ENCODE measurements at places on chromosomes 11 and 22.

- DNase-seq = no peak
Observed at GRCh38 chr22:49621601-49622210, 206.0 kb downstream of the BRD1 start.

DNA sequence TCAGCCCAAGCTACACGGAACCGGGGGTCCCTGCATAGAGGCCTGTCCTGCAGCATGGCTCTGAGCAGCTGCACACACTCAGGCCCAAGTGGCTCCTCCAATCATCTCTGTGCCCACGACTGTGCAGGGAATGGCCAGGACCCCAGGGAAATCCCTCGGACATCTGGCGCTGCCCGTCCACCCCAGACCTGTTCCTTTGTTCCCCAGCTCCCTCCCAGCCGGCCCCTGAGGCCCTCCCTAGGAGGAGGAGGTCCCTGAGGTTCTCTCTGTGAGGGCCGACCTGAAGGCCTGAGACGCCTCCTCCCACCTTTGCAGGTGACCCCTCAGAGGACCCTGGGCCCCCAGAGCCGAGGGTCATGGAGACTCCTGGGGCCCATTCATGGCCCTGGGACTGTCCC lies 1.1 kb downstream of the MLC1 start:
- no peak for DNase-seq

DNA sequence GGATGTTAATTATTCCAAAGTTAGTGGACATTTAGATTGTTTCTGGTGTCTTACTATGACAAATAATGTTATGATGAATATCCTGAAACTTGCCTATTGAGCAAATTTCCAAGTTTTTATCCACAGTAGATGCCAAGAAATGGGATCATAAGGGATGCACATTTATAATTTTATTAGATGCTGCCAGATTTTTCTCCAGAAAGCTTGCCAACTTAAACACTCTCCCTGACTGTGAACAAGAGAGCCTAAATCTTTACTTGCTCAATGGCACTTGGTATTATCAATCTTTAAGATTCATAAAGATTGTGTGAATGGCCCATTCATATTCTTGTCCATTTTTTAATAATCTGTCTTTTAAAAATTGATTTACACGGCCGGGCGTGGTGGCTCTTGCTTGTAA lies 82.4 kb downstream of the SPON1 start:
- no peak for DNase-seq

- DNase-seq = peak; percentile 75
Observed at GRCh38 chr11:104275992-104276391, 112.0 kb upstream of the PDGFD start.

GRCh38 chr11:115527534-115528125 lies 23.4 kb upstream of the CADM1 start:
- peak; percentile 39 for DNase-seq

- DNase-seq = no peak
Observed at GRCh38 chr11:13116491-13116890, 107.4 kb downstream of the RASSF10 start.

GRCh38 chr11:69635195-69635594 lies 5.8 kb upstream of the CCND1 start:
- DNase-seq = no peak

- DNase-seq = no peak
Observed at GRCh38 chr11:126257764-126258163, 10.9 kb downstream of the SRPRA start.

DNA sequence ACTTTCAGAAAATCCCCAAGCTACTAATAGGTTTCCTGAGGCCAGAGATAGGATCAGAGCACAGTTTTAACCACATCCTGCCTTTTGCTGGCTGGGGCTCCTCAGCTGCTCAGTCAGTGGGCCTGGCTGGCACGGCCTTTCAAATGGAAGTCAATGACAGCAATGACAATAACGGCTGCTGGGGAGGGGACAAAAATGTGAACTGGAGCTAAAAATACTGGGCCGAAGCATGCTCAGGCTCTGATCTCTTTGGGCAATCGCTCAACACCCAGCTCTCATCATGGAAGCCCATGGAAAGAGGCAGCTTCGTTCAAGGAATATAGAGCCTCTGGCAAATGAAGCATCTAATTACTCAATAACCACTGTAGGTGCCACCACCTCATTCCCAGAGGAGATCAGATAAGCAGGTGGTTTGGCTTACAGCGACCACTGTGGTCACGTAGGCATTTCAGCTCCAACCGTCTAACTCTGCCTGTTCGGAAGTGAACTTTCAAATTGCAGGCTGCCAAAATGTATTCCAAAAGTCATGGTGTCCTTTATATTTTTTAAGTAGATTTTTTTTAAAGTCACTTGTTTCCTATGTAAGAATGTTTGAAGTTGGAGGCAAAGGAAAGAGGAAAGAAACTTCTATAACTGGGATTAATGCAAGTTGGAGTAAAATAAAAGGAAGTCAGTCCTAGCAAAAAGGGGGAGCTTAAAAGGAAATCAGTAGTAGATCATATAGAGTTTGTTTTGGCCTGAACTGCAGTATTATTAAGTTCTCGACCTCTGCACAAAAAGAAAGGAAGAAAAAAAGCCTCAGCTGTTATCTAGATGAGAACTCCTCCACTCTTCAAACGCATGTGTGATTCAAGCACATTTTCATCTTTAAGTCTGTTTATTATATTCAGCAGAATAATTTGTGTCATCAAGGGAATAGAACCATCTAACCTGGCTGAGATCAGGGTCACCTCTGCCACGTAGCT lies 14.1 kb downstream of the WT1 start:
- no peak for DNase-seq

- DNase-seq = no peak
Observed at GRCh38 chr22:33272180-33272579, 214.0 kb upstream of the SYN3 start.

DNA sequence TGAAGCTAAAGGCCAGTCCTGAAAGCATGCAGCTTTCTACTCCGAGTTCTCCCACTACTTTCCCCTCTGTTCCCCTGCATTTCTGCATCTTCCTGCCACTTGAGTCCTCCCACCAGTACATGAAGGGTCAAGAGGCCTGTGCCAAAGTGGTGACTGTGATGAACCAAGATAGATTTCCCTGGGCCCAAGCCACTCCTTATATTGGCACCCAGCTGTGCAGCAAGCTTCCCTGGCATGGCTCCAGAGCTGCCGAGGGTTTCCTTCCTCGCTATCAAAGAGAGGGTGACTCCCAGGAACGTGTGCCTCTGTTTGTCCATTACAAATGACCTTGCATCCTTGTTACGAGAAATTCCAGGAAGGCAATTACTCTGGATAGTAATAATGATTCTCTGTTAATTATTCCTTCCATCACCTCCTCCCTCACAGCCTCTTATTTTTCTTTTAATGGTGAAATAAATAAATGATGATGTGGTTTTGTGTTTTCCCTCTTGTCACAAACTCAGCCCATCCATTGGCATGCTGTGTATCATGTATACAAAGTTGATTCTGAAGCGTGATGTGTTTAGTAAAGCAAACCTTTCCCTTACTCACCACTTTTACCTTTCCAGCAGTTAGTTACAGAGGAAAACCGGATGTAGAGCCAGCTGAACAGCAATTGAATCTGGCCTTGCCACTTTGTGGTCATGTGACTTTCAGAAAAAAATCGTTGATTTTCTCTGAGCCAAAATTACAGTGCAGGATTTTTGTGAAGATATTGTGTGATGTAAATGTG lies 8.3 kb downstream of the SRSF8 start:
- no peak for DNase-seq

GRCh38 chr11:42631220-42631843 lies 680.5 kb upstream of the API5 start:
- DNase-seq = peak; percentile 90

GRCh38 chr22:20425566-20426258 lies 11.9 kb downstream of the SCARF2 start:
- no peak for DNase-seq

DNA sequence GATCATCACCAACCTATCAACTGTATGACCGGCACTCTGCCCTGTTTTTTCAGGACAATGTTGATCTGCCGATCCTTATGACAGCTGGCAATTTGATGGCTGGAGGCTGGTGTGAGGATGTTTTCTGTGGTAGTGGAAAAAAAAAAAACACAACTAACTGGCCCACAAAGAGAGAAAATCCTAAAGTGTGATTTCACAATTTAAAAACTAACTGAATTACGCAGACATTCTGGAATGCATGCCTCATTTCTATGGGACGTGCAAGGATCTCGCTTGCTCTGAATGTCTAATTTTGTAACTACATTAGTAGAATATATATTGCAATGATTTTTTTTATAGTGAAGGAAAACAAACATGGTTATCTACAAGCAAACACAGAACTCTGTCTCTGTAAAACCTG lies 590.5 kb downstream of the ETS1 start:
- peak; percentile 28 for DNase-seq

DNA sequence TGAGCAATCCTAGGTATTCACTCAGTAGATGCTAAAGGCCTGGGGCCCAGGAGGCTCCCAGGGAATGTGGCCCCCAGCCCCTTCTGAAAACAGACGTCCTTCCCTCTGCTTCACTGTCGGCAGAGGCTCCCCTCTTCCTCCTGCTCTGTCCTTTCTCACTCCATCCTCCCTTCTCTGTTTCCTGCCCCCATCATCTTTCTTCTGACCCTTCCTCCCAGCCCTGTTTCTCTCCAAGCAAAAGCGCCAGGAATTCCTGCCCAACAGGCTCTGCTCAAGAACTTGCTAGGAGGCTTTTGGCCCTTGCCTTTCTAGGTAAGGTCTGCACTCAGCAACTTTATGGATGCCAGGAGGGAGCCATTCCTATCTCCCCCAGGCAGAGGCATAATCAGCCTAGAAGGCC lies 300.5 kb downstream of the NTM start:
- no peak for DNase-seq

DNA sequence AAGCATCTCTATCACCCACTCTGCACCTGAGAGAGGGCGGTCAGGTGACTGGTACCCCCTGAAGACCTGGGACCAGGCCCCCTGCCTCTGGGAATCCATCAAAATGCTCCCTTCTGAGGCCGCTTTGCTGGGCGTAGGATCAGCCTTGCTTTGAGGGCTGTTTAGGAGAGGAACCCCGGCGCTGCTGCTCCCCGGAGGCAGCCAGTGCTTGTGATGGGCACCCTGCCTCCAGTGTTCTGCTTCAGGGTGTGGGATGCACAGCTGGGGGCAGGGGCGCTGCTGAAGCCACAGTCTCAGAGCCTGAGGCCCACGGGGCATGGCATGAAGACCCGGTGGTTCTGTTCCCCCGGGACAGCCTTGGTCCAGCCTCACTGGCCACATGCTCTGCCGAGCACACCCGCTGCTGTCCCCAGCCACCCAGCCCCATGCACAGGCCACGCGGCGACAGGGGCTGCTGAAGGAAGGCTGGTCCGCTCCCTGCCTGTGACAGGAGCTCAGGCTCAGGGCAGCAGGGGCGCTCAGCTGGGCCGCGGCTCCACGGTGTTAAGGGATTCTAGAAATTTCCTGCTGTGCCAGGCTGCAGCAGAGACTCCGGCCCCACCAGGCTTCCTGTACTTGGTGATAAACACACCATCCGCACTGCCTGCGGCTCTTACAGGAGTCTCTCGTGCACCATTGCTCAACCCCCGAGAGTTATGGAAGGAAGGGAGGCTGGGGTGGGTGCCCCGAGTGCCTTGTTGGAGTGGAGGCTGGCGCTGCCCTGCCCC lies 91.0 kb downstream of the KCNQ1 start:
- no peak for DNase-seq

- peak; percentile 59 for DNase-seq
Observed at GRCh38 chr22:39277142-39277607, 32.4 kb upstream of the PDGFB start.

- no peak for DNase-seq
Observed at GRCh38 chr11:40032331-40032730, 1427.1 kb downstream of the LRRC4C start.

DNA sequence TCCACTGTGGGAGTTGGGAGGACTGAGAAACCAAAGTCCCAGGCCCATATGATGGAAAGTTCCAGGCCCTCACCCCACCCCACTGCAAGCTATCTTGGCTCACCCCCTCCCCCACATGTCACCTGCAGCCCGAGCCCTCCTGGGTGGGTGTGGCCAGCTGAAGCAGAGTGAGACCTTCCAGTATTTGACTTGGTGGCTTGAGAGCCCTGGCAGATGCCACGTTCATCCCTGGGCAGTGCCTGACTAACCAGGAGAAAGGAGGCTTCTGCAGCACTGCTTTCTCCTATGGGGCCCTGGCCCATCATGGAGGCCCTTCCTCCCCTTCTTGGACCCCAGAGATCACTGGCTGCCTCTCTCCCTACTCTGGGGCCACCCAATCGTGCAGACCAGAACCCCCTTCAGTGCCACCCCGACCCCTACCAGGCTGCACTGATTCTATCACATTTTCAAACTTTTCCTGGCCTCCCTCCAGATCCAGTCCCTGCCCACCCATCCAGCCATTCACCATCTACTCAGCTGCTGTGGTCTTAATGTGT lies 38.1 kb upstream of the WNT11 start:
- no peak for DNase-seq

- DNase-seq = no peak
Observed at GRCh38 chr11:116984186-116984585, 114.0 kb downstream of the SIK3 start.

DNA sequence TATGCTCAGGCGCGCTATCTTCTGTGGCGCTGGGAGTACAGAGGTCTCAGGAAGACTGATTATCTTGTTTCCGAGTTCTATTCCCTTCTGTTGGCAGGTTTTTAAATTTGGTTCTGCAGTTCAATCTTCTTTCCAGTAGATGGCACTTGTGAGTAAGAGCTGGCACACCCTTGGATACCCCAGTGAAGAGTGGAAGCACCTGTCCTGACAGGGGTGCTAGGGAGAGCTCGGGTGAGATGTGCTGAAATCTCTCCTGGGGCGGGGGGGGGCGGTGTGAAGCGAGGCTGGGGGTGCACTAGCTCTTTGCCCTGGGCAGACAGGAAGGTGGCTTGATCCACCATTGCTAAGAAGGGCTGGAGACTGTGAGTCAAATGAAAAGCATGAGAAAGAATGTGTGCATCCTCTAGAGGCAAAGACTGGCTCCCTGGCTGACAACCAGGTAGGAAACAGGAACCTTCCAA lies 679.9 kb upstream of the CCDC179 start:
- peak; percentile 59 for DNase-seq

DNA sequence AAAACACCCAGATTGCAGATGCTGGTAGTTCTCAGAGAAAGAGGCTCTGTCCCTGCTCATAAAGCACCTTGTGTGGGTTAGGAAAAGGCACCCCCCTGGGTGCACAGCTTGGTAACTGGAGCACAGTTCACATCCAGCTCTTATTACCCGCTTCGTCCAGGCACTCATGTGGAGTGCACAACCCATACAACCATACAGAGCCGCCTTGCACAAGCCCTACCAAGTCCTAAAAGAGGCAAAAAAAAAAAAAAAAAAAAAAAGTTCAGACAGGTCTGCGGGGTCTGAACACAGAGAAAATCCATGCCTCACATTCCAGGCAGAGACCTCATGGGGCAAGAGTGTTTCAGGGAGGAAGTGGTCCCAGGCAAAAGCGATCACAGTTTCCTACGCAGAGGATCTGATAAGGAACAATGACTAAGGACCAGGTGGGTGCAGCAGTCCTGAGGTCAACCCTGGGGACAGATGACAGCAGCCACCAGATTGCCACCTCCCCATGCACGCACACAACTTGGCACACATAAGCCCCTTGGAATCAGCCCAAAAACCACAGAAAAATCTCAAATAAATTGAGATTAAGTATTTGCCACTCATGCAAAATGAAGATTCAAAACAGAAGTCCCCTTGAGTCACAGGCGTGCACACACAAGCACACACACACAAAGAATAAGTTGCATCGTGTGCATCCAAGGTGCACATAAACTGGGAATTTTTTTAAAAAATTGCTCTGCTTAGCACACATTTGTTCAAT lies 12.3 kb downstream of the MB start:
- no peak for DNase-seq

Data from foreskin keratinocyte (primary cell).